ENCODE measurements at places on chromosomes 7 and 10.
A peak's percentile ranks its signal among the peaks of the same experiment; 100 is the strongest.

DNA sequence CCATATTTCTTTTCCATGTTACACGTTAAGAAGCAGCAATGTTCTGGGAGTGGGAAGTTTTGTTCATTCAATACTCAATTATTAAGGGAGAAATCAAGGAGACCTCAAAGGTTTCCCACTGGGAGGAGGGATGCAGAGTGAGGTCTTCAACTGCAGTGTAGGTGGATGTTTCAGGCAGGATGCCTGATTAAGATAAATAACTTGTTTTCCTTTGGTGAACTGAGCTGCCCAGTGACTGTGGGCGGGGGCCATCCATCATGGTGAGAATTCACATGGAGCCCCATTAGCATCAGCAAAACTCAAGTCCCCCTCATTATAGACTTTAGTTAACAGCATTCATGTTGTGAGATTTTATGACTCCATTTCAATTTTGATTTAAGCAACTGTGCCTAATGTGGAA, 121.1 kb downstream of the PLPP4 start:
- DNase-seq, result no peak

GRCh38 chr10:77801474-77802161, 124.9 kb downstream of the DLG5 start:
- DNase-seq, result peak; percentile 9

DNA sequence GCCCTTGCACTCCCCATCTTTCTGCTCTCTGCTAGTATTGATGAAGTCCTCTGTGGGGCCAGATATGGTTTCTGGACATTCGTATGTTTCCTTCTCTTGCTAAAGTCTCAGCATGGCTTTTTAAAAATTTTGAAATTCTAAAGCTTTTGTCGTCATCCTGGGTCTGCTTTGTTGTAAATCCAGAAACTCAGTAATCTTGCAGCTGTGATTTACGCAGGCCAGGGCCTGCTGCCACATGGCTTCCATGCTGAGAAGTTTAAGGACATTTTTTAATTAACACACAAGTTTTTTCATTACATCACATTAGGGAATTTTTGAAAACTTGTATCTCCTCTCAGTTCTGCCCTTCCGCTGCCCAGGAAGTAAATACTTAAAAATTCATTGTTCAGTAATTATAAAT, 686.1 kb upstream of the IGFBP3 start:
- DNase-seq, result no peak

GRCh38 chr10:49679480-49679893, at the start of gene C10orf53:
C10orf53 (plus strand) TSS chr10:49679651; CDS start chr10:49679698, 47 bp downstream.
- DNase-seq, result no peak

DNA sequence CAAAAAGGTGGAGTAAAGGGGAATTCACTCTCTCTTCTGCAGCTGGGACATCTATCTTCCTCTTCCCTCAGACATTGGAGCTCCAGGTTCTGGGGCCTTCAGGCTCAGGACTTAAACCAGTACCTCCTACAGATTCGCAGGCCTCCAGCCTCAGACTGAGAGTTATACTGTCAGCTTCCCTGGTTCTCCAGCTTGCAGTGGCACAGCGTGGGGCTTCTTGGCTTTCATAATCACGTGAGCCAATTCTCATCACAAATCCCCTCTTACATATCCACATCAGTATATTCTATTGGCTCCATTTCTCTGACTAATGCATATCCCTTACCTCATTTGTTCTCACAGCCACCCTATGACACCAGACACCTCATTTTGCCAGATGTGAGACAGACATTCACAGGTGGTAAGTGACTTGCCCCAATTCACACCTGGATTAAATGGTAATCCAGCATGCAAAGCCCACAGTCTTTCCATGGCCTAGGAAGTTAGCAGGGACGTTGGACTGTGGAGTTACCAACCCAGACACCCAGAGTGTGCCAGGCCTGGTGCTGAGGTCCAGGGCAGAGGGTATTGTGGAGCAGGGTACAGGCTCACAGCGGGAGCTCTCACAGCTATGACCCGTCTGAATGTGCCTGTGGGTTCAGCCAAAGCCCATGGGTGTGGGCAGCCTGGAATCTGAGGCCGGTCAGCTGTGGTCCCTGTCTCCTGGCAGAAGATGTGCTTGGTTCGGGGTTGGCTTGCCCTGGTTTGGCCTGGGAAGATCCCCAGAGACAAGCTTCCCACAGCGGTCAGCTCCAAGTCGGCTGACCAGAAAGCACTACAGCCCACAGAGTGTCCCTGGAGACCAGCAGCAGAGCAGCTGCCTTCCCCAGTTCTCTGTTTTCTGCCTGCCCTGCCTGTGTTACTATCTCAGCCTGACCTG, 18.4 kb upstream of the ZCCHC24 start:
- DNase-seq, result no peak

DNA sequence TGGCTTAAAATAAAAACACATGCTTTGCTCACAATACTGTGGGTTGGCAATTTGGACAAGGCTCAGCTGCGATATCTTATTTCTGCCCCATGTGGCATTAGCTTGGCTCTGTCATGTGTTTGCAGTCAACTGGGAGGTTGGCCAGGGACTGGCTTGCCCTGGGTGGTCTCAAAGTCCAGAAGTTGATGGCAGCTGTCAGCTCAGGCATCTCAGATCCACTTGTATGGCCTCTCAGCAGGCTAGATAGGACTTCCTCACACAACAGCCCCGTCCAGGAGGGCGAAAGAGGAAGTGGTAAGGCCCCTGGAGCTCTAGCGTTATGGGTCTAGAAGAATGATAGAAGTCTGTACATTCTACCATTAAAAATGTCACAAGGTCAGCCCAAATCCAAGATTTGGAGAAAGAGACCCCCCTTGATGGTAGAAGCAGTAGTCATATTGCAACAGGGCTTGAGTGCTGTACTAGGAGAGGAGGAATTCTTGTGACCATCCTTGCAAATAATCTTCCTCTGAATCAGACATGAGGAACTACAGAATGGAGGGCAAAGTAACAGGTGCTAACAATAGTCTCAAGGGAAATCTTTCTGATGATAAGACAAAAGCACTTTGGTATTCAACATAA, 166.2 kb downstream of the FAM107B start:
- DNase-seq, result no peak

DNA sequence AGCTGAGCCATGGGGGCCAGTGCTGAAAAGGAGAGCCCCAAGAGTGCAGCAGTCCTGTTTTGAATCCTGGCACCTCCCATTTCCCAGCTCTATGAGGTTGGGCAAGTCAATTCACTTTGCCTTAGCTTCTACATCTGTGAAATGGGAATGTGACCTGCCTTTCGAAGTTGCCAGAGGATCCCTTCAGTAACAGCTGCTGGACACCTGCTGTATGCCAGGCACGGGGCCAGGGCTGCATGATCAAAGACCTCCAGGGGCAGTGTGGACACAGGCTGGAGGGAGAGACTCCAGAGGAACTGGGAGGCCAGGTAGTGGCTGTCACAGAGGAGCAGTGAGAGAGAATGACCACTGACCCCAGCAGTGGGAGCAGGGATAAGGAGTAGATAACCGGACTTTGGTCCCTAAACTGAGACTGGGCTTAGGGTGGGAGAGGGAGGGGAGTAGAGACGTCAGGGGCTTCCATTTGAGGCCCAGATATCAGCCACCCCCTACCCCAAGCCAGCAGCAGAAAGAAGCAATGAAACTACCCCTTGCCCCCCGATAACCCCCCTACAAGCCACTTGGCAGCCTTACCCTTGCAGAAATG, 45.2 kb downstream of the SRRM3 start:
- DNase-seq, result no peak

DNA sequence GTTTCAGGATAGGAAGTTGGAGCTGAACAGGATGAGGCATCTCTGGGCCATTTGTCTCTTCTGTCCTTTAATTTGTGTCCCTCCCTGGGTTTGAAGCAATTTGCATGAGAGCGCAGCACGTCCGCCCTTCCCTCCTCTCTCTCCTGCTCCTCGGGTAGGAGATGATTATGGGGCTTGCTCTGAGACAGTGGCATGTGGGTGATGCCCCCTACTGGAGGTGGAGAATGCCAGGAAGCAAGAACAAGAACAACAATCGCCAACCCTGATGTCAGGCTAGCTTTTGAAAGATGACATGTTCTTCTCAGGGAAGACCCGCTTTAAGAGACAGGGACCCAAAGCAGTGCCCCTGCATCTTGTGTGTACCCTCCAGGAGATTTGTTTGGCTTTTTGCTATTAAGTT, 63.9 kb upstream of the LOXL4 start:
- no peak for DNase-seq

DNA sequence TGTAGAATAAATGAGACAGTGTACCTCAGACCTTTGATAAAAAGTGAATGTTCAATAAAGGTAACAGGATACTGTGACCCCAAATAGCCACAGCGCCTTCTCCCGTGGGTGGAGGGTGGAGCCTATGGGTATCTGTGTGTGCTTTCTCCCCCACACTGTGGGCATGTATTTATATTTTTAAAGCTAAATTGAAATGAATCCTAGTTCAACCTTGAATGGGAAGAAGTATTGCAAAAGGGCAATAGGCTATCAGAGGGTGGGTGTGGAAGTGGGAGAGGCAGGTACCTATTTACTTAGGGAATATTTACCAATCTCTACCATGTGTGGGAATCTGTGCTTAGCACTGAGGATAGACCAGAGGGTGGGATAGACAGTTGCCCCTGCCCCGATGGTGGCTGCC, 68.9 kb downstream of the PFKFB3 start:
- DNase-seq, result no peak

- no peak for DNase-seq
These were observed 56.9 kb downstream of the IFIT5 start for GRCh38 chr10:89471110-89471809.

GRCh38 chr10:114031073-114031972, 12.3 kb upstream of the ADRB1 start:
- no peak for DNase-seq

GRCh38 chr7:32577421-32577820, 82.1 kb downstream of the AVL9 start:
- no peak for DNase-seq

DNA sequence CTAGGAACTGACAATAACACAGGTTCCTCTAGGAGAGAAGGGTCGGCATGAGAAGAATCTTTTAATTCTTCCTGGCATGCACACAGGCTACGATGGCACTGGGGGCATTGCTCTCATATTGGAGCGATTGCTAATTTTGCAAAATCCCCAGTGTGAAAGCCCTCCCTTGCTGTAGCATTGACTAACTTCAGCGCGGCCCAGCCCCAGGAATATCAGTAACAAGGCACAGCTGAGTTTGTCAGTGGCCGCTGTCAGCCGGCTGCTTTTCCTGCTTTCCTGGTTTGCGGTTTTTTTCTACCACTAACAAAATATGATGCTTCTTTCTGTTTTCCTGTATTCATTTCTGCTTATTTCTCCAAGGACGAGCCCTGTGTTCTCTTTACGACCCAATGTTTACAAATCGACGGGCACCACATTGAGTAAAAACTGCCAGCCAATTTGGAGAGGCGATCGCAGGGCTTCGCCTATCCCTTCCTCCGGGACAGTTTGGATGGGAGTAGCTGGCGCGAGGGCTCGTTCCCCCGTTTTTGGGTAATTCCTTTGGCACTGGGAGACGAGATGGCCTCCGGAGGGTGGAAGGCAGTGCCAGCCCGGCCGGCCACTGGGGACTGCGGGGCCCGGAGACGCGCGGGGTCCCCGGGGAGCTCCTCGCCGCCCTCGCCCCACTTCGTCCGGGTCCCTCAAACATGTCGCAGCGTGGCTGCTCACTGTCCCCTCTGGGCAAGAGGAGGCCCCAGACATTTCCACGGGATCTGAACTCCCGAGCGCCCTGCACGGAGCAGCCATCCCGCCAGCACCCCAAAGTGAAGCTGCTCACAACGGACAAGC, 967 bp downstream of the ADARB2 start:
- no peak for DNase-seq

GRCh38 chr10:113970641-113971040, 73.0 kb upstream of the ADRB1 start:
- DNase-seq, result no peak

GRCh38 chr10:60101821-60102220, 195.5 kb upstream of the CCDC6 start:
- DNase-seq, result no peak

DNA sequence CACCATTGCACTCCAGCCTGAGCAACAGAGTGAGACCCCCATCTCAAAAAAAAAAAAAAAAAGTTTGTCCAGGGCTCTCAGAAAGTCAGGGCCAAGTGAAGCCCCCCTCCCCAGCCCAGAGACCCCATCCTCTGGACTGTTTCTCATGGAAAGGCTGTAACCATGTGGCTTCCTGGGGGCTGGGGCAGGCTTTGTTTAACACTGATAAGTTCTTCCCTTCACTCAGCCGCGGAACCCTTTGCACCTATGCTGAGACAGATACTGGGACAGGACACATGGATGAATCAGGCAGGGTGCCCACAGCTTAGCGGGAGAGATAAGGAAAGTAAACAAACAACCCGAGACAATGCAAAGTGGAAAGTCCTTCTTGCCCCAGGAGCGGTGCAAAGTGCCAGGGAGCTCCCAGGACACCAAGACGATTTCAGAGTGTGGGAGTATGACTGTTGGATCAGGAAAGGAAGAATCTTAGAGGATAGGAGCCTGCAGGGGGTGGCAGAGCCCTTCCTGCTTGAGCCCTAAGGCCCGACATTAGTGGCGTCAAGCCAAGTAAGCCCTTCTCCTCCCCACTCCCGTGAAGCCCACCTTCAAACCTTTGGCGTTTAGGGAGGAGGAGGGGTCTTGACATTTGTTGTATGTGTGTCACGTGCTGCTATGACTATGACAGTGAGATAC, 11.6 kb downstream of the MLXIPL start:
- no peak for DNase-seq

GRCh38 chr7:101418694-101419093, 56.0 kb downstream of the COL26A1 start:
- no peak for DNase-seq

GRCh38 chr10:111856631-111857030, 326.9 kb downstream of the GPAM start:
- no peak for DNase-seq

GRCh38 chr10:52703898-52704297, 68.7 kb downstream of the MBL2 start:
- no peak for DNase-seq

DNA sequence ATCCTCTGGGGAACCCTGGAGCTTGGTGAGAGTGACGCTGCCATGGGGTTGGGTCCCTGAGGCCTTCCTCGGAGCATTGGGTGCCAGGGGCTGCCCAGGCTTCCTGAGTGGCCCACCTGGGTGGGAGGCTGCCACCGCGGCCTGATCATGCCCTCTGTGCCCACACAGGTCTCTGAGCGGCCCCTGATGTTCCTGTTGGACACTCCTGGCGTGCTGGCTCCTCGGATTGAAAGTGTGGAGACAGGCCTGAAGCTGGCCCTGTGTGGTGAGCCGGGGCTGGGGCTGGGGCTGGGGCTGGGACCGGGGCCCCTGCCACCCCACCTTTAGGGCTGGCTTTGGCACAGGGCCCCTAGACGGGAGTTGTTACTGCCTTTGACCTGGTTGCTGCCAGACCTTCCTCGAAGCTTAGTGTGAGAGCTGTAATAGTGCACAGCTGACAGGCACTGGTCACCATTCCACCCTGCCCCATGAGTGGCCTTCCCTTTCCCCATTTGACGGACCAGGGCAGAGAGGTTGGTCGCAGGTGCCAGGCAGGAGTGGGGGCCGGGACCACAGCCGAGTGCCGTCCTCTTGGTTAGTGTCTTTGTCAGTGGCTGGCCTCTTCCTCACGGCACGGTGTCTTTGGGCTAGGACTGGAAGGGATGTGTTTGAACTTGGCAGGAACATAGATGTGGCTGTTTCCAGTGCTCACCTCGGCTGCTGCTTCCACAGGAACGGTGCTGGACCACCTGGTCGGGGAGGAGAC, 8.2 kb downstream of the MTG1 start:
- DNase-seq, result no peak

GRCh38 chr10:124735491-124736286, 8.5 kb downstream of the FAM53B start:
- no peak for DNase-seq

- DNase-seq, result no peak
These were observed 85.9 kb upstream of the PLXDC2 start for GRCh38 chr10:19730167-19730906.

- no peak for DNase-seq
These were observed 275.4 kb downstream of the GRID1 start for GRCh38 chr10:86091216-86091615.

Measured in stimulated activated CD8-positive, alpha-beta memory T cell treated with anti-CD3 and anti-CD28 coated beads, Interleukin-15, amount 100 ng/mL, for 4 hours (primary cell).